ENCODE measurements at places on chromosomes 1 and 21. TPM values are rescaled to one million over a fixed set of nuclear protein-coding genes. Genes with fewer than 3 reads are reported as not detected.
A peak's percentile ranks its signal among the peaks of the same experiment; 100 is the strongest.

Gene PGLYRP3
- total RNA-seq, result not detected

- DNase-seq, result no peak
Observed at GRCh38 chr1:245484176-245484575, 329.4 kb downstream of the KIF26B start.

- DNase-seq, result no peak
Observed at GRCh38 chr21:31894457-31894856, 21.6 kb downstream of the HUNK start.

GRCh38 chr1:179955287-179955680 is 674 bp downstream of the CEP350 start:
- DNase-seq, result peak; percentile 44

- DNase-seq, result peak; percentile 83
Observed at GRCh38 chr1:183023601-183024316, 539 bp downstream of the LAMC1 start.
